ENCODE measurements at places on chromosomes 13 and 19. TPM values are rescaled to one million over a fixed set of nuclear protein-coding genes. Genes with fewer than 3 reads are reported as not detected.

The FAM216B gene
- total RNA-seq = not detected

The ZNF724 gene
- total RNA-seq = 0.83 TPM

The CBLC gene
- not detected for total RNA-seq

The EID2 gene
- total RNA-seq = 44.2 TPM

The SLC6A16 gene
- total RNA-seq = 1.3 TPM

The NLRP11 gene
- total RNA-seq = 0.06 TPM

The ARRDC2 gene
- 52.5 TPM for total RNA-seq

The C5AR1 gene
- total RNA-seq = 1.5 TPM

The KCNJ14 gene
- total RNA-seq = 1.1 TPM

The CLDN10 gene
- 0.15 TPM for total RNA-seq

The ANKLE1 gene
- total RNA-seq = 0.36 TPM

The LRFN3 gene
- total RNA-seq = 15.7 TPM

The RFC3 gene
- total RNA-seq = 27.6 TPM

The NFIX gene
- total RNA-seq = 3.6 TPM

The DBP gene
- 1.6 TPM for total RNA-seq

The FFAR3 gene
- total RNA-seq = not detected

The APOC1 gene
- 110 TPM for total RNA-seq

The ZNF135 gene
- total RNA-seq = not detected

The CGB8 gene
- 2.5 TPM for total RNA-seq

The C1QTNF9B gene
- not detected for total RNA-seq

The TEAD2 gene
- 16.8 TPM for total RNA-seq

The ZNF491 gene
- total RNA-seq = not detected

The IRGC gene
- not detected for total RNA-seq

The SERPINE3 gene
- 0.07 TPM for total RNA-seq

The CLPTM1 gene
- total RNA-seq = 173 TPM

The S1PR4 gene
- 0.22 TPM for total RNA-seq

The AXL gene
- 96.9 TPM for total RNA-seq

The APOE gene
- total RNA-seq = 11.7 TPM

The PRR22 gene
- total RNA-seq = 1.3 TPM

The IGSF23 gene
- total RNA-seq = 0.15 TPM

The ZNF85 gene
- 0.24 TPM for total RNA-seq

The SEMA6B gene
- total RNA-seq = 5.8 TPM

The EGLN2 gene
- 93.9 TPM for total RNA-seq

The ZNF44 gene
- 0.86 TPM for total RNA-seq

The ATP7B gene
- 2.6 TPM for total RNA-seq

The IFNL3 gene
- not detected for total RNA-seq

The ZNF575 gene
- 1.3 TPM for total RNA-seq

The PLVAP gene
- not detected for total RNA-seq

The KRTDAP gene
- total RNA-seq = not detected

The ICAM5 gene
- total RNA-seq = 0.55 TPM

The NTF4 gene
- total RNA-seq = 0.45 TPM

The FUZ gene
- 15.0 TPM for total RNA-seq

The CEACAM16 gene
- total RNA-seq = 0.08 TPM

The SGCG gene
- total RNA-seq = not detected
